ENCODE measurements at places on chromosomes 2 and 18. TPM values are rescaled to one million over a fixed set of nuclear protein-coding genes. Genes with fewer than 3 reads are reported as not detected.

The CPLX4 gene
- total RNA-seq, result not detected

The CYB5A gene
- 254 TPM for total RNA-seq

The IL37 gene
- total RNA-seq, result not detected

The LOXHD1 gene
- 0.44 TPM for total RNA-seq

The GPR155 gene
- 8.6 TPM for total RNA-seq

The SCN7A gene
- 263 TPM for total RNA-seq

The CXCR1 gene
- total RNA-seq, result not detected

The ME2 gene
- 42.1 TPM for total RNA-seq

The ERMN gene
- 1.0 TPM for total RNA-seq

The TMEM127 gene
- 27.1 TPM for total RNA-seq

The SCN3A gene
- total RNA-seq, result 4.2 TPM

The ACVR1C gene
- 4.8 TPM for total RNA-seq

The MZT2B gene
- total RNA-seq, result 142 TPM

The FIGN gene
- total RNA-seq, result 12.4 TPM

The ANKRD12 gene
- 43.5 TPM for total RNA-seq

The LTBP1 gene
- total RNA-seq, result 29.4 TPM

The KCNK3 gene
- 6.9 TPM for total RNA-seq

The TMEM17 gene
- total RNA-seq, result 1.7 TPM

The ACMSD gene
- total RNA-seq, result not detected

The GYPC gene
- total RNA-seq, result 68.8 TPM

The NPHP1 gene
- total RNA-seq, result 3.9 TPM

The LYG2 gene
- not detected for total RNA-seq

The ATRAID gene
- total RNA-seq, result 122 TPM

The ANKRD30BL gene
- not detected for total RNA-seq

The NMUR1 gene
- 2.5 TPM for total RNA-seq

The NR4A2 gene
- 14.7 TPM for total RNA-seq
